ENCODE measurements at places on chromosomes 11 and 22.
A peak's percentile ranks its signal among the peaks of the same experiment; 100 is the strongest.

DNA sequence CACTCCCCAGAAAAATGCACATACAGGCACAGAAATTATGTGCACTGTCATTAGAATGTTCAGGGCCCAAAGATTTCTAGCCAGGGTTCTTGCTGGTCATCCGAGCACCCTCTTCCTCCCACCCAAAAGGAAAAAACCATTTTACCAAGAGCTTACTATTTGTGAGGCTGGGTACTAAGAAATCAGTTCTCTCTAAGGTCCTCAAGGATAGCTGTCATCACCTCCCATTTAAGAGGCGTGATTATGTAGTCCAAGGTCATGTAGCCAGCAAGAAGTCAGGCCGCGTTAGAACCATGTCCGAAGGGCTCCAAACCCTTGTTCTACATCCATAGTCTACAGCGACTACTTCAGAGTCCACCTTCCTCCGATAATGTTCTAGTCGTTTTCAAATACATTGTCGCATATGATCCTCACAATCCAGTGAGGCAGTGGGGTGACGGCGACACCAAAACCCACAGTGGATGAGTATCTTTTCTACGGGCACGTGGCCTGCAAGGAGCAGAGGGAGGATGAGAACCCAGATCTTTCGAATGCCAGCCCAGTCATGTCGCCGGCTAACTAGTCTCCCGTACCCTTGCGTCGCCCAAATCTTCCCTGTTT is 634 bp downstream of the TIMM8B start:
- no peak for DNase-seq

- DNase-seq, result no peak
Observed at GRCh38 chr11:132032555-132032954, 662.1 kb downstream of the NTM start.

DNA sequence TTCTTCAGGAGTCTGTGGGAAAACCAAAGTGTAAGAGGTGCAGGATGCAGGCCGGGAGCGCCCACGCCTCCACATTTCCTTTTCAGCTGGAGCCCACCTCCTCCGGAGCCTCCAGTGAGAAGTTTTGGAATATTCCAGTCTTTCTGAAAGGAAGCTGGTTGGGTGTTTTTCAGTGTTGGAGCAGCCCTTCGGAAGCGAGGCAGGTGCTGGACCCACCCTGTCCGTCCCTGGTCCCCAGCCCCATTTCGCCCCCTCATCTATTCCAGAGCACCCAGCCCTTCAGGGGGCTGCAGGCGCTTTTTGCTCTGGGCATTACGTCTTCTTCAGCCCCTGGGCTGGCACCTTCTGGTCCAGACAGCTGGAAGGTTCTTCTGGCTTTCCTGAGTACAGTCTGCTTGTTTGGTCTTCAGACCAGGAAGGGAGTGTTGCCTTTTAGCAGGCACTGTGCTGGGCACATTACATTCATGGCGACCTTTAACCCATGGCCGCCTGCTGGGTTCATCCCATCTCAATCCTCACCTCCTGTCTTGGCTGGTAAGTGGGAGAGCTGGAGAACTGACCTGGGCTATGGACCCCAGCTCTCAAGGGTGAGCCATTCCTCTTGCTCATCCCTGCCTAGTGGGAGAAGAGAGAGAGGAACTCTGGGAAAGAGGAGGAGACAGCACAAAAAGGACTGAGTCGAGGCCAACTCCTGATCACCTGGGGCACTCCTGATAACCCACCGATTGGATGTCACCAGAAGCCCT is 710 bp upstream of the THY1 start:
- DNase-seq, result peak; percentile 14

DNA sequence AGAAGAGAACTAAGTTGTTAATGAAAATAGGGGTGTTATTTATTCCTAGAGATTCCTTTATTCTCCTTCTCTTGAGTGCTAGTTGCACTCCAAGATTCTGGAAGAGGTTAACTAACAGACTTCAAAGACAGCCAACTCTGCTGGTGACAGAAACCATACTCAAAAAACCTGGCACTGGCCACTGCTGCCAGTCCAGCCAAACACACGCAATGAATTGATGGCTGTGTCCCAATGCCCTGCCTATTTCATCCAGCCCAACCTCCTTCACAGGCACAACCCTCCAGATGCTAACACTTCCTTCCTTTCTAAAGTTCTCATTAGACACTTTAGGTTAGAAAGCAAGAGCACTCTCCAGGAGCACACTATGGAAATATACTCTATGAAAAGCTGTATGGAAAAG is 150.8 kb upstream of the C11orf58 start:
- DNase-seq, result no peak

- peak; percentile 71 for DNase-seq
Observed at GRCh38 chr11:90874986-90875385, 652.1 kb upstream of the CHORDC1 start.

- DNase-seq, result no peak
Observed at GRCh38 chr11:61589961-61590360, 9.1 kb upstream of the SYT7 start.

DNA sequence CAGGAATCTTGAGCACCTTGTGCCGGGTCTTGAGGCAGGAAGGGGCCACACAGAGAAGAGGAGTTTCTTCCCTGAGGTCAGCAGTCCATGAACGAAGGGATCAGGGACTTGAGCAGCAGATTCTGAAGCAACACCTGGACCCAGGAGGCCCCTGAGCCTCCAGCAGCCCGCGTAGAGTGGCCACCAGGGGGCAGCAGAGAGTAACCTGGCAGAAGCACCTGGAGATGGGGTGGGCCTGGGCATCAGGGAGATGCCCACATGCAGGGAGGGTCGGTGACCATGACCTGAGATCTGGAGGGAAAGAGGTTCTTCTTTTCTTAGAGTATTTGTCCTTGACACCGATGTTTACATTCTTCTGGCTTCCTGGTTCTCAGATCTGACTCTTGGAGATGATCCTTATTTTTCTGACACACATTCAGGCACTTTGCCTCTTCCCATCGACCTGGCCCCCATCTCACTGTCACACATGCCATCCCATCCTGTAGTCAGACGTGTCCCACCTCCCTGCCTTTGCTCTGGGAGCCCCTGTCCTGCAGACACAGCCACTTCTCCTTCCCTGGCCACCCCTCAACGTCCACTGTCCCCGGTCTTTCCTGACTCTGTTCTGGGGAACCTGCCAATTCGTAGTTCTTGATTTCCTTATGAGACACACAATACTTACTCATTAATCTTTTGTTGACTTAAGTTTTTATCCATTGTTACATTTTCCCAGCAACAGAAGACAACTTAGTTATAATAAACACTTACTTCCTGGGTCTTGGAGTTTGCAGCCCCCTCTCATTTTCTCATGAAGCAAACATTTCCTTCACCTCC is 66.5 kb downstream of the GGTLC2 start:
- peak; percentile 25 for DNase-seq

- no peak for DNase-seq
Observed at GRCh38 chr11:63818609-63819008, 5.4 kb downstream of the SPINDOC start.

- peak; percentile 87 for DNase-seq
Observed at GRCh38 chr11:134033696-134034491, 35.0 kb upstream of the JAM3 start.

- no peak for DNase-seq
Observed at GRCh38 chr11:16784097-16784496, 45.6 kb downstream of the C11orf58 start.

DNA sequence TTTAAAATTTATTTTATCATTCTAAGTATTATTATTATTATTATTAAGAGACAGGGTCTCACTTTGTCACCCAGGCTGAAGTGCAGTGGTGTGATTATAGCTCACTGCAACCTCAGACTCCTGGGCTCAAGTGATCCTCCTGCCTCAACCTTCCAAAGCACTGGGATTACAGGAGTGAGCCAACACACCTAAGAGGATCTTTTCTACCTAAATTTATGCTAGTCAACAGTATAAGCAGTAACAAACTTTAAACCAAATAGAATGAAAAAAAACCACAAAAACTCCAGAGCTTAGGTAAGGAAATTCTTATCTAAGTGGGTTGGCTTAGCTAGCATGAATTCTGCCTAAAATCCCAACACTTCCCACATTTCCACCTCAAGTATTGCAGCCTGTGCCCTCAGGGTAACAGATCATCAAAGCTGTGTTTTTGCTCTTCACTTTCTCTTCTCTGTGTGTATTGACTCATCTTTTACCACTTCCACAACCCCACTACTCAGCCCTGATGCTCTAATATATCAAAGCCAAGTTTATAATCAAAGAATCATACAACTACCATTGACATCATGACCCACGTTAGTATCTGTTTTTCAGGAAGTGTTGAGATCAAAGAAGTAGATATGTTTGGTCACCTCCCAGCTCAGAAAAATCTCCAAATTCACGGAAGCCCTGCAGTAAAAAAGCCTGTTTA is 93.7 kb upstream of the SPON1 start:
- no peak for DNase-seq

DNA sequence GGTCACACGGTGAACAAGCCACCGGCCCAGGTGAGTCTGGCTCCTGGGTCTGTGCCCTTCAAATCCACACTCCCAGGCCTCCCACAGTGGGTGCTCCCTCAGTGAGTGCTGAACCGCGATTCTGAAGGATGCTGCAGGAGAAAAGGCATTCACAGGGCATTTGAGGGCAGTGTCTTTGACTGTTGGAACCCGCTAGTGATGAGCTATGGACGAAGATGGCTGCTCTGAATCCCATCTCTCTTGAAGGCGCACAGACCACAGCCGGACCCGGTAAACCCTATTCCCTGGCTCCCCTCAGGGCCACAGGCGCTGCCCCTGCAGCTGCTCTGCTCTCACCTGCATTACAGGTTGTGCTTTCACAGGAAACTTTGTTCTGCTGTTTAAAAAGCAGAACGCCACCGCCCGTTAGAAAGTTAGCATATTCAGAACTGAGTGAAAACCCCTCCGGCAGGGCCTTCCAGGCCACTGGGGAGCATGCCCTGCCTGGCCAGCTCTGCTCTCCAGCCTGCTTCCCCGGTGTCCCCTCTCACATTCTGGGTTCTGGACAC is 3.2 kb downstream of the LRRC32 start:
- no peak for DNase-seq

GRCh38 chr11:124678416-124678815 is 4.7 kb downstream of the SPA17 start:
- DNase-seq, result no peak

GRCh38 chr11:65571940-65572339 is 398 bp upstream of the FAM89B start:
- peak; percentile 68 for DNase-seq

GRCh38 chr22:19961868-19962245 is 20.2 kb upstream of the TXNRD2 start:
- no peak for DNase-seq

DNA sequence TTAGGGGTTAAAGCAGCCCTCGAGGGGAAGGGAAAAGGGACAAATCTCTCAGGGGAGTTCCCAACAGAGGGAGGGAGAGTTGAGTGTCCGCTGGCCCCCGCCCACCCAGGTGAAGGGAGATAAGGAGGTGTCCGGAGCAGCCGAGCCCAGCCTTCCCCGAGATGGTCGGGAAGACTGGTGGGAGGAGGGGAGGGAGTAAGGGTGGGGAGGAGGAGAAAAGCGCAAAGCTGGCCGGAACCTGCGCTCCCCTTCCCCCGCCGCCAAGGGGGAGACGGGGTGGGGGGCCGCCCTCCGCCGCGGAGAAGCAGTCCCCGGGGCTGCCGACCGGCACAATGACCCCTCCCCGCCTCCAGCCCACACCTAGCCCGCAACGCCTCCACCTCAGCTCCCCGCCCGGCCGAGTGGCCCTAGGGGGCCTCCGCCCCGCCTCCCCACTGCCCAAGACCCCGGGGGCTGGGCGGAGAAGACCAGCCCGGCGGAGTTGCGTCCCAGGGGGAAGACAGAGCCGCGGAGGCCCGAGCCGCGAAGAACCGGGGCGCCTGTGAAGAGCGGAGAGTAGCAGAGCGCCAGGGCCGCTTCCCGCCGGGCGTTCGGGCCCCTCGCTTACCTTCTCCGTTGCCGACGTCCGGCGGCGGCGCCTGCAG is 479 bp downstream of the RSF1 start:
- DNase-seq, result no peak

- no peak for DNase-seq
Observed at GRCh38 chr11:65535102-65535501, 10.2 kb downstream of the SCYL1 start.

- no peak for DNase-seq
Observed at GRCh38 chr22:23137905-23138561, 3.8 kb downstream of the RSPH14 start.

DNA sequence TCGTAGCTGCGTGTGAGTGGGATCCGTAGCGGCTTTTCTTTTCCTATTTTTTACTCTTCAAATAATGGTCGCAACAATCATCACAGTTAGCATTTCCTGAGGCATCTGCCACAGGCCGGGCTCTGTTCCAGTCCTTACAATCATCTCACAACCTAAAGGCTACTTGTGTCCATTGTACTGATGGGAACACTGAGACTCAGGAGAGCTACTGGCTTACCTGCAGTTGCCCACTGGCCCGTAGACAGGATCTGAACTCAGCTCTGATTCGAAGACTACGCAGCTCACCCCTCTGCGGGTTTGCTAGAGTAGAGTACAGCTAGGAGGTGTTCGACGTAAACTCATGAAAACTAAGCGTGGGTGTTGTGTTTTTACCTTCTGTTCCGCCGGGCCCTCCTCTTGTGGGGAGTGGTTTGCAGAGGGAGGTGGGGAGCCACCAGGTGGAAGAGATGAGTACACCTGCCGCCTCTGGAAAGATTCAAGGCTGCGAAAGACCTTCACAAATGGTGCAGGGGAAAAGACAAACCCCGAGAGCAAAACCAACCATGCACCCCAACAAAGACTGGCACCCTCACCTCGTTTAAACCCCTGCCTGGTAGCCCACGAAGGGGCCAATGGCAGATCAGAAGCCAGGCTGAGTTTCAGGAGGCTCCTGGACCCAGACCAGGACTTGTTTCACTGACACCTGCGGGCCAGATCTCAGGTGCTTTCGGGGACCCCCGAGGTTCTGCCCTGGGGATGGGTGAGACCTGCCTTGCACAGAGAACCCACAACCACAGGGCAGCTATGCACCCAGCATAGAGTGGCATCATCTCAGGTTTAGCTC is 18.3 kb upstream of the RFPL3 start:
- DNase-seq, result no peak

DNA sequence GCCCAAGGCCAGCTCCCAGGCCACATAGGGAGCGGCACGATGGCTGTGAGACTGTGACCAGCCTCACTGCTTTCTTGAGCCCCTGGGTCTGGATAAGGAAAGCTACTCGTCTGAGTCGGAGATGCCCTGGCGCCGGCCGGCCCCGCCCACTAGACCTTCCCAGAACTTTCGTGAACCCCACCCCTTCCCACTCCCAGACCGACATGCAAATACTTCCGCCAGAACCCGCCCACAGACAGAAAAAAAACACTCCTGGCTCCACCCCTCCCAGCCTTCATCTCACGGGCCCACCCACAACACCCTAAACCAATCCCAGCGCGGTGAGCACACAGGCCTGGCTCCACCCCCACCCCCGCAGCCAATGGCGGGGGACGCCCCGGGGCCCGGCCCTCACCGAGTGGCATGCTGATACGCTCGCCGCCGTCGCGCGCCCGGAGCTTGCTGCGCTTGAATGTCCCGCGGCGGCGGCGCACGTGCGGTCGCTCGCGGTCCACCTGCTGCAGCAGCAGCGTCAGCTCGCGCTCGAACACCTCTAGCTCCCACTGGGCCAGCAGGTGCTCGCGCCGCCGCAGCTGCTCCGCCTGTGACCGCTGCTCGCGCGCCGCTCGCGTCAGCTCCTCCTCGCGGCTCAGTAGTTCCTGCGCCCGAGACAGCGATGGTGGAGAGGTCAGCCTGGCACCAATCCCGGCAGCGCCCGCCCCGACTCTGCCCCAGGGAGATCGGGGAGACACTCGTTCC is 7.0 kb downstream of the MAP3K11 start:
- DNase-seq, result peak; percentile 99

Data from SK-N-DZ (cell line).